ENCODE measurements at places on chromosomes 3 and 15.
A peak's percentile ranks its signal among the peaks of the same experiment; 100 is the strongest.

GRCh38 chr15:80275961-80276360 lies 23.9 kb upstream of the CTXND1 start:
- DNase-seq, result no peak

- DNase-seq, result no peak
Measured at GRCh38 chr15:79163395-79163794, 72.8 kb upstream of the RASGRF1 start.

- DNase-seq, result peak; percentile 17
Measured at GRCh38 chr3:180680097-180680430, 775 bp upstream of the CCDC39 start.

DNA sequence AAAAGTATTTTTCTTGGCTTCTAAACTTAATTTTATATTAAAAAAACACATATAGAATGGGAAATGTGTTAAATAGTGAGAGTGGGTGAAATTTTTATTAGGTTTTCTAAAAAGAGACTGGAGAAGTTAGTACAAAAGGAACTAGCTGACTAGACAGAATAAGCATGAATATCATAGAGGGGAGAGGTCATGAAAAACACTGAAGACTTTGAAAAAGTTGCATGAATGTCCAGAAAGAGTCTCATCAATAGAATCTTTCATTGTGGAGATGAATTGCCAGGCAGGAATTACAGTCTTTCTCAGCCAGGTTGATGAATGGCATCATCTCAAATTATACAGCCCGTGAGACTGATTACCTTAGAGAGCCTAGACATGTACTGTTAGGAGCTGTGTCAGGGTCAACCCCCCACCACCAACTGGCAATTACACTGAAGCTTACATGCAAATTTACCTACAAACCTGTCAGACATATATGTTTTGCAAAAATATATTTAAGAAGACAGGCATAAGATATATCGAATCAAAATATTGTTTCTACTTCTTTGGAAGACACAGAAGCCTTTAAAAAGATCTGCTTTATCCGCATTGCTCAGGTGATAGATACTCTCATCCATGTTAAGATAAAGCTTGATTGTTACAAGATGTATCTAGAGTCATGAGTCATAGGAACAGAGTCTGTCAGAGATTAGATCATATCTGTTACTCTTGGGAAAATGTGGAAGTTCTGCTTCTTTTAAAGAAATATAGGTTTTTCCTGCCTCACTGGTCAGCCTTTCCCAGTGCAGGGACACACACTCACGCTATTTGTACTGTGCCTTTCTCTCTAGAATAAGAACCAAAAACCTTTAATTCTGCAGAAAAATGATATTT lies 34.8 kb upstream of the PFN2 start:
- no peak for DNase-seq

DNA sequence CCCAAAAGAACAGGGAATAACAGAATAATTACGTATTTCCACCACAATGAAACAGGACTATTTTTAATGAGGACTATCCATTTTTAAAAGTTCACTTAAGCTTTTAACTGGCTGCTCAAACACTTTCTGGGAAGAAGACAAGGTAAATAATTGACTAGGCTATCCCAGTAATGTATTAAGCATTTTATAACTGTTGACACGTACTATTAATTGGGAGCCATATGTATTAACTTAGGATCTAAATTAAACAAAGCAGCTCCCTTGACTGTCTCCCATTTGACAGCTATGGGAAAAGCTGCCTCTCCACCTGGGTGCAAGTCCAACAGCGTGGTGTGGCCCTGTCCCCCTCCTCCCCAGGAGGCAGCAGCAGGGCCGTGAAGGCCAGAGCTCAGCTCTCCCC lies 36.1 kb downstream of the MYO5C start:
- no peak for DNase-seq

GRCh38 chr3:151467069-151467468 lies 6.2 kb upstream of the IGSF10 start:
- DNase-seq, result no peak

- DNase-seq, result no peak
Measured at GRCh38 chr3:156751461-156752025, 74.6 kb upstream of the LEKR1 start.

- no peak for DNase-seq
Measured at GRCh38 chr3:169528289-169528688, 135.2 kb downstream of the MECOM start.

- no peak for DNase-seq
Measured at GRCh38 chr3:21791356-21791755, 40.3 kb upstream of the ZNF385D start.

DNA sequence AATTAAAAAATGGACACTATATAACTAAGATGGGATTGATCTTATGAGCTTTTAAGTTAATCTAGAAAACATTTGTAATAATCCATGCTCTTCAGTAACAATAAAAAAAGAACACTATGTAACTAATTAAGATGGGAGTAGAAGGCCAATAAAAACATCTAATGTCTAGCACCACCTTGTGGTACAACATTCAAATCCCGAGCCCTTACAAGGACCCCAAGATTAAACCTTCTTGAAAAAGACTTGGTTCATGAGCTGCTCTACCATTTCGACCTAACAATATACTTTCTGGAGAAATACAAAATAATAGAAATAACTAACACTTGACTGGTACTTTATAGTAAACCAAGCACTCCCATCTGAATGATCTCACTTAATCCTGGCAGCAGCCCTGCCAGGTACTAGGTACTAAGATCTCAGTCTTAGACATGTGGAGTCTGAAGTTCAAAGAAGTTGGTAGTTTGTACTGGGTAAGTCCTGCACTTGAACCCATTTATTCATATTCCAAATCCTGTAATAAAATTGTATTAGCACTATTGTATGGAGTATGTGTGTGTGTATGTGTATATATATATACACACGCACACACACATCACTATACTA lies 21.8 kb downstream of the METTL6 start:
- no peak for DNase-seq

DNA sequence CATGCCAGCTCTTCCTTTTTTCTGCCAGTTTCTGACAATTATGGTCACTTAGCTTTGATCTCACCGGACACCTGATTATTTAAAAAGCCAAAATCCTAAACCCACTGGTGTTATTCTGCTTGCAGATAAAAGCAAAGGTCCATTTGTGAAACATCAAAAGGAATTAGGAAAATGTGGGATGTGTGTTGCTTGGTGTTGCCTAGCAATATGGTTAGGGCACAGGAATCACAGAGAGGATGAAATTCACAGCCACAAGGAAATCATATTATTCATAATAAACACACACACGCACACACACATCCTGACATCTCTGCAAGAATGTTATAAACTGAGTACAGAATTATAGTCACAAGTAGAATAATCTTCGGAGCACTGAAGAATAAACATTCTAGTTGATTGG lies 89.3 kb upstream of the BHLHE40 start:
- no peak for DNase-seq

- DNase-seq, result no peak
Measured at GRCh38 chr3:177338697-177339219, 141.5 kb upstream of the TBL1XR1 start.

DNA sequence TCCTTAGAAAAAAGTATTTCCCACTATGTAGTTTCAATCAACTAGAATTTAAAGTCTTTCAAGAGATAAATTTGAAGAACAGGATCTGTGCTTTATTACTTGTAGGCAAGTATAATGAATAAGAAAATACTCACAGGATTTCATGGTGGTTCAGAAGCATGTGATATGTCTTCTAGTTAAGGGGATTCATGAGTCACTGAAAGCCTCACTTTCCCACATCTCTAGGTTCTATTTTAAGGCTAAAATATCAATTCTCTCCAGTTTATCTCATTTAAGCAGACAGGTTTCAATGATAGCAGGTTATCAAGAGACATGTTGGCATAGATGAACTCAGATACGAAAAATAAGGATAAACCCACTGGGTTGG lies 437.8 kb upstream of the BCHE start:
- DNase-seq, result no peak

DNA sequence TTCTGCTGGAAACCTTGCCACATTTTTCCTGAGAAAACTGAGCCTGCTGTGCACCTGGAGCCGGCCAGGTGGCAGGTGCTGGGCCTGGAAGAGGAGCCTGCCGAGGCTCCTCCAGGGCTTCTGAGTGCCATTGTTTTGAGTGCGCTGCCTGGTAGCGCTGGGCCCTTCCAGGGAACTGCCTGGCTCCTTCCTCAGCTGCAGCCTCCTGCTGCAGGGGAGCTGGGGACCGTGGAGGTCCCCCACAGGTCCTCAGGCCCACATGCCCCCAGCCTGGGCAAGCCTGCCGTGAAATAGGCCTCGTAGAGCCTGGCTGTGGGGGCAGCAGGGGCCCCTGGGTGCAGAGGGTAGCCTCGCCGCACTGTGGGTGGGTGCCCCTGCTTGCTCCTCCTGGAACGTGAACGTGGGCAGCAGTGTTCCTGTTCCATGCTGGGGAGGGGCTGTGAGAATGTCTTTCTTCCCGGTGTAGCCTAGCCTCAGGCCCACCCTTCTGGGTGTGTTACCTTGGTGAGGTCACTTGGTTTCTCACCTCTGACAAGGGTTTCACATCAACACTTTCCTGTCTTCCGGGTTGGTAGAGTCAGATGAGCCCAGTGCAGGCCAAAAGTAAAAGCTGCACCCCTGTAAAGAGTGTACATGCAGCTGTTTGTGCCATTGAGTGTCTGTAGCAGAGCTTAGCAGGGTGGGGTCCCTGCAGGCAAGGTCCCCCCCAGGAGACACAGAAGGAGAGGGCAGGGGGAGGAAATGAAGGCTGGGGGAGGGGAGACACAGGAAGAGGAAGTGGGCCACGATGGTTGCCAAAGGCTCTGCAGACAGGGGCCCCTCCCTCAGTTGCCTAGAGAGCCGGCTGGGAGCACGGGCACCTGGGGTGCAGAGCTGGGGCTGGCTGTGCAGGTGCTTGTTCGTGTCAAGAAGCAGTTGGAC lies 34.5 kb downstream of the KLF13 start:
- DNase-seq, result peak; percentile 34

GRCh38 chr15:68785541-68785940 lies 35.2 kb downstream of the ANP32A start:
- DNase-seq, result no peak

GRCh38 chr15:23787346-23788105 lies 100.4 kb upstream of the NDN start:
- no peak for DNase-seq
